Umbilical cord (tissue), 2 donors: ENCODE measurements at places on chromosomes 2 and 18.

DNA sequence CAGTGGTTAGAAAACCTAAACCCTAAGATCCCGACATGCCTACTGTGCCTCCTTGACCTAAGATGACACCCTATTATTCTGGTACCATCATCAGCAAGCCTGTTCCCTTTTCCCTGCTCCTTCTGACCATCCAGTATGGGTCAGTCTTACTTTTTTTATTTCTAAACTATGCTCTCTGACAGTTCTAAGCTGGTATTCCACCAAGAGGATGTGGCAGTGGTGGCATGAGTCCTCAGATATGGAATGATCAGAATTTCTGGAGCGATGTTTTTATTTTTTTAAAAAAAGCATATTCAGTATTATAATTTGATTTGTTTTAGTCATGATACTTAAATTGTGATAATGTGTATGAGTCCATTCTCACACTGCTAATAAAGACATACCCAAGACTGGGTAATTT is 145.9 kb upstream of the LHCGR start:
- DNase-seq, result no peak

DNA sequence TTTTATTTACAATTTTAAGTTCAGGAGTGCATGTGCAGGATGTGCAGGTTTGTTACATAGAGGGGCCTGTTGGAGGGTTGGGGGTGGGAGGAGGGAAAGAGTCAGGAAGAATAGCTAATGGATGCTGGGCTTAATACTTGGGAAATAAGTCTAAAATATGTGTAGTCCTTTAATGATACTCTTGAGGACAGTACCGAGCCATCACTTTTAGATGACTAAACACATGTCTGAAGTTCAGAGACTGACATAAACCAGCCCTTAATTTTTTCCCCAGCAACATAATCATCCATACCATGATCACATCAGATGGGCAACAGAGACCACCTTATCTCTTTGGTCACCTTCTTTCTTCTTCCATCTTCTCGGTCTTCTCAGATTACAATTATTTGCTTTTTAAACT is 189.1 kb upstream of the COL3A1 start:
- peak; percentile 90 for DNase-seq

GRCh38 chr2:226554701-226555100 is 244.9 kb downstream of the IRS1 start:
- DNase-seq, result no peak

DNA sequence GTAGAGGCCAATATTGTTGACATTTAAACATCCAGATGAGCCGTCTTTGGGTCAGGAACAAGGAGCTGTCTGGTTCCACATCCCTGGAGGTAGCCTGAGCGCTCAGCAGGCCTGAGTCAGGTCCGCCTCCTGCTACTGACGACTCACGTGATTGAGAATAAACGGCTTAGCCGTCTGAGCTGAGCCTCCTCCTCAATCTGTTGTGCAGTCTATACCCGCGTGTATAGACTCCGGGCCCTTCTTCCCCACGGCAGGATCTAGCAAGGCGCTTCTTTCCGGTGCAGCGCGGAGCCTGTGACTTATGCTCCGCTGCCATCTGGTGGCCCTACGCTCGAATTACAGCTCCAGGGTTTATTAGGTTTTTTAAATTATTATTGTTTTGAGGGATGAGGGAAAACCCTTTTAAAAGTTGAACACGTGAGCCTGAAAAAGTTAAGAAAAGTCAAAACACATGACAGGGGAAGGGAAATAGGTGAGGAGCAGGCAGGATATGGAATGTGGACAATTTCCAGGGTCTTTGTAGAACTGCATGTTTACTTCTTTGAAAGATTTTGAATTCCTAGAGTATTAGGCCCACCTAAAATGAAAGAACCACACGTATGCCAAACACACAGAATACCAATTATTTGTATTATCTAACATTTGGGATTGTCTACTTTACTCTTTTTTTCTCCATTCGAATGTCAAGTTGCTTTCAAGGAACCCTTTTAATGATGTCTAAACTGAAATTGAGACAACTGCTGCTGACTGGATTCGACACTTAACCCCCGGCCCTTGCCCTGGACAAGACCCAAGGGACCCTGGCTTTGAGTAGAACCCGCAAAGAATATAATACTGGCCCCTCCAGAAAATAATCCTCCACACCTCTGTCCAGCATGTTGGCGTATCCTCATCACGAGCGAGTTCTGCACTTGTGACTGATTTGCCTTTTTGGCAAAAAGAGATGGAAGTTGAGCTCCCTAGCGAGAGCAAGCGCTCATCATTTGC is 112.4 kb upstream of the ZNF236 start:
- DNase-seq, result peak; percentile 69

GRCh38 chr2:27003007-27003406 is 29.8 kb upstream of the TMEM214 start:
- DNase-seq, result no peak

- no peak for DNase-seq
Observed at GRCh38 chr2:190695739-190696138, 46.9 kb downstream of the NAB1 start.

- no peak for DNase-seq
Observed at GRCh38 chr2:48445091-48445725, 84.7 kb upstream of the STON1 start.

DNA sequence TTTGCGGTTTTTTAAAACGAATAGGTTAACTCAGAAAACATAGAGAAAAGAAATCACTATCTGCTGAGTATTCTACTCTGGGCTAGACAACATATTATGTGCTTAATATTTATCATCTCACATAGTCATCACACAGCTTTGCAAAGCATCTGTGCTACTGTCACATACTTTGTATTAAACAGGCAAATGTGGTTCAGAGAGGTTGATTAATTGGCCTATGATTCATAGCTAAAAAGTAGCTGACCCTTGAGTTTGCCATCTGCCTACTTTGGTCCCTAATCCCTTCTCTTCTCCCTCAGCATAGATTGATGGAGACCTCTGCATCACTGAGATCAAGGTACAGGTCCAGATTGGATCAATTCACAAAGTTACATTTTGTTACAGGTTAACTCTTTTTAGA is 21.4 kb downstream of the ANKRD30B start:
- DNase-seq, result no peak

GRCh38 chr2:159051133-159051532 is 82.7 kb downstream of the TANC1 start:
- no peak for DNase-seq

- DNase-seq, result no peak
Observed at GRCh38 chr2:70477441-70477844, 76.2 kb downstream of the TGFA start.

GRCh38 chr2:105609746-105610402 is 134.8 kb upstream of the NCK2 start:
- peak; percentile 41 for DNase-seq

DNA sequence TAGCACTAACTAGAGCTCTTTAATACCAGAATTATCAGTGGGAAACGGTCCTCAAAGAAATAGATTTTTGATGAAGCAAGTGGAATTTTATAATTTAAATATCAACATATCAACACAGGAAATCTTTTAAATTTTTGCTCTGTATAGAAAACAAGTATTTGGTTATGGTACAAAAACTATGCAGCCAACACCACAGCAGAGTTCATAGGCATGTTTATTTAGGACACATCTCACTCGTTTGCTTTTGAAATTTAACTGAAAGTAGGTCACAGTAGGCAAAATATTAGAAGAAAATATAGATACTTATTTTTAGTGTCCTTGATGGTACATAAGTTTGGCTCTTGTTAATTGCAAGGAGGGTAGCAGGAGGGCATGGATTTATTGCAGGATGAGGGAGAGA is 34.3 kb upstream of the TANC1 start:
- no peak for DNase-seq

- DNase-seq, result no peak
Observed at GRCh38 chr2:74290466-74291217, 52.6 kb downstream of the SLC4A5 start.

DNA sequence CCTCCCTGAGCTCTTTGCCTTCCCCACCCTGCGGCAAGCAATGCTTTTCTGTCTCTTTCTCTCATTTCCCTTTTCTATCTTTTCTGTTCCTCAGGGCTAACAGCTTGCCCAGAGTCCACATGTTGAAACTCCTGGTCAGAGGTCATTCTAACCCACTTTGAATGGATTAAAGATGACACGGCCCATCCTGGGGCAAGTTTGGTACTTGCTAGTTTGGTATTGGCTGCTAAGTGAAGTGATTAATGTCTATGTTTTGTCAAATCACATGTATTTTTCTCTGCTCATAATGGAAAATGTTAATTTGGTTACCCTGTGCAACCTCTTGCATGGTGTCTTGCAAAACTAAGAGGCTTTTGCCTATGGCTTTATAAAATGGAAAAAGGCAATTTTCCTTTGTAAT is 960.2 kb downstream of the CNTNAP5 start:
- DNase-seq, result no peak

DNA sequence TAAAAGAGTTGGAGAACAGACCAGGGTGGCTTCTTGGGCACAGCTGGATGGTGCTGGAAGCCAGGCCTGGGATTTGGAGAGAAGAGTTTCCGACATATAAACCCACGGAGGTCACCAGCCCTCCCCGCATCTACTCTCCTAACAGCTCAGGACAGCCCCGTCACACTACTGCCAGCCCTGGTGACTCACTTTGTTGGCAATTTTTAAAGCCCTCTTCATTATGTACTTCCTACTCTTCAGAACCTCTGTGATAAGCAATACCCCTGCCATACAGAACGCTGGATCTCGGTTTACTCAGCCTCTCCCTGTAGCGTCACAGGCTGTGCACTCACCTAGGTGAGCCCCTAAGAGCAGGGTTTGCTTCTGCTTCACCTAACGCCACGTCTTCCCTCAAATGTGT is 48.1 kb downstream of the ID2 start:
- DNase-seq, result no peak

GRCh38 chr18:9322744-9323143 is 11.8 kb upstream of the TWSG1 start:
- DNase-seq, result no peak

GRCh38 chr18:2978661-2979106 is 34.3 kb downstream of the LPIN2 start:
- DNase-seq, result no peak

DNA sequence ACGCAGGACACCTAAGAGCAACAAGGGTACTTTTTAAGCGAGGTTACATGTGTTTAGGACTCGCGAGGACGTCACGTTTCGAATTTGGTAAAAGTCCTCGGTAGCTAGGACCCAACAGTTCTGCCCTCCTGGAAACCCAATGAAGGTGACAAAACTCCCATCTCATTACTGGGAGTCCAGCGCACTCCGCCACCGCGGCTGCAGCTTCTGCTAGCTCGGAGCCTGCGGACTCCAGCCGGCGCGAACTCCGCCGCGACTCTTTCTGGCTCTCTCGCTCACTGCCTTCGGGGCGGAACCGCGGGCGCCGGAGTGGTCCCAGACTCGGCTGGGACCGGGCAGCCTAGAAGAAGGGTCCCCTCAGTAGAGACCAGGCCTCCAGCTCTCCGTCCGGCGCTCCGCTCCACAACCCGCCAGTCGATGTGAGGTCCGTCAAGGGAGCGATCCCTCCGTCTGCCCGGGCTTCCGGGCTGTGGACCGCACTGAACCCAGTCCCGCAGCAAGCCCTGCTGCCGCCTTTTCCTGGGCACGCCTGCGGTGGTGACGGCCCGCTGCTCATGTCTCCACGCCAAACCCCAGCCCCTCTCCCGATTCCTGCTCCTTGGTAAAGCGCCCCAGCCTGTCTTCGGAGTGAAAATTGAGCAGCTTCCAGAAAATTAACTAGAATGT is 3.0 kb upstream of the OSR1 start:
- no peak for DNase-seq

DNA sequence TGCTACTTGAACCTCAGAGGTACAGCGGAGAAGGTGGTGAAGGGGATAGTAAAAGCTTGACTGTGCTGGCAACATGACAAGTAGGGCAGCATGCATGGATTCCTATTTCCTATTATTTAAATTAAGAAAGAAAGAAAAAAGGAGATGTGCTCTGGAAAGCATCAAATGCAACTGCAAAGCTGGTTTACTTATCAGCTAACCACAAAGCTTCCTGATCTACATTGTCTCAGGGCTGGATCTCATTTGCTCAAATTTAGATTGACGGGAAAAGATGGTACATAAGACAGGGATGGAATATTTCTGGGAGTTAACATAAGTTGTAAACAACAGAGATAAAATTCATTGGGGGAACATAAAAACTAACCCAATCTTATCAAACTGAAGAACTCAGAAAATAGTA is 178.0 kb downstream of the RIT2 start:
- peak; percentile 73 for DNase-seq

DNA sequence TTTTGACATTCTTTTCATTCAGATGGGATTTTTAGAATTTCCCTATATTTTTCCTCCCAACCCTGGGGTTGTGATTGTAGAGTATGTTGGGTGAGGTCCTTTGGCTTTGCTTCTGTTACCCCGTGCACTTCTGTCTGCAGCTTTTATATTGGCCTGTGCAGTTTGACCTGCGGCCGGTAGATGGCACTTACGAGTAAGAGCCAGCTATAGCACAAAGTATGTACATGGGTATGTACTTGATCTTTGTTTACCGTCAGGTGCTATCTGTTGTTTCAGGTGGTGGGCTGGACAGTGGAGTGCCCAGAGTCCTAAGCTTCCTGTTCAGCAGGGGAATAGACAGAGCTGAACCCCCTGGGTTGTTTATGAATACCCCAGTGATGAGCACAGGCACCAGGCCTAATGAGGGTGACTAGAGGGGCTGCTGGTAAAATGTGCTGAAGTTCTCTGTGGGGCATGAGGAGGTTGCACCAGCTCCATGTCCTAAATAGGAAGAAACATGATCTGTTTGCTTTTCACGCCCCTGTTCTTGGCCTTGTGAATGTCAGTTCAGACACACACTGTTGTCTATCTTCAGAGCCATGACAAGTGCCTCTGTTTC is 58.9 kb upstream of the THUMPD2 start:
- DNase-seq, result no peak

GRCh38 chr2:20662308-20662937 is 4.5 kb upstream of the GDF7 start:
- DNase-seq, result no peak

- DNase-seq, result peak; percentile 67
Observed at GRCh38 chr2:28544405-28544921, 48.6 kb downstream of the PLB1 start.

GRCh38 chr2:232882505-232883115 is 12.5 kb downstream of the SNORC start:
- no peak for DNase-seq

DNA sequence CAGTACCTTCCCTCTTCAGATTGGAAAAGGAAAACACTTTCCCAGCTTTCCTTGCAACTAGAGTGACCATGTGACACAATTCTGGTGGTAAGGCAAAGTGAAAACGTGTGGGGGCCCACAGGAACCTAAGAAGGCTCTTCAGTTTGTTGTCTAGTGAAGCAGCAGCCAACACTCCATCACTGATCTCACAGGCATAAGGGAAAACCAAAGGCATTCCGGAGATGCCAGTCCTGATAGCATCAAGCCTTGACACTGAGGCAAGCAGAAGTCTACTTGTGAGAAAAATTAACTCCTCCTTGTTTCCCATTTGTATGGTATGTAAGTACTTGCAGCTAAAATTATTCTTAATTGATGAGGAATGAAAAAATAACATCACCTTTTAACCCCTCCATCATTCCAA is 88.3 kb downstream of the ETAA1 start:
- DNase-seq, result peak; percentile 46
